HTR-8/SVneo (cell line): ENCODE measurements at places on chromosomes 3 and 15.

DNA sequence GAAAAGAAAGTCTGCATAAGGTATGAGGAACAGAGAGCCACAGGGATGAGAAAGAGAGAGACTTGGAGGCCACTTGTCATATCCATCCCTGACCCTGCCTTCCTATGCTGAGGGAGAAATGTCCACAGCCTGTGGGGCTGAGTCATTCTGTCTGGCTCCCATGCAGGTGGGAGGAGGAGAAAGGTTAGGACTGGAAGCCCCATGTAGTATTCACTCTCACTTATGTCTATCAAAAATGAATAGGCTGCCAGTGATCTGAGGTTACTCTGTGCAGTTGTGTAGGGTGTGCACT lies 71.3 kb downstream of the RAB11A start:
- no peak for DNase-seq

DNA sequence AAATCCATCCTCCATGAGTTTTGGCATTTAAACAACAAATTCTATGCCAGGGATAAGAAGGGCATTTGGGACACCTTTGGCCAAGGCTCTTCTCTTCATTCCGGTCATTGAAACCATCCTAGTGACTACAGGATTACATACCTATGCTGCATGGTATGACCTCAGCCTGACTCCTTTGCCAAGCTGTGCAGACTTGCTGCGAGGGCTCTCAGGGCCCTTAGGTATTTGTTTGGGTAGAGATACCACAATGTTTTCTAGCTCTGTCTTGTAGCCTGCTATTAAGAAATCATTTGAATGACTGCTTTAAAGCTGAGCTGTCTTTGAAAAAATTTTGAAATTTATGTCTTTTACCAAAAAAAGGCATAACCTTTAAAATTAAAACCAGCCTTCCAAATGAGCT lies 749.8 kb upstream of the SGO1 start:
- DNase-seq: no peak

- DNase-seq: no peak
These were observed 28.2 kb downstream of the EOGT start for GRCh38 chr3:68985146-68985790.

GRCh38 chr3:8766148-8766547 lies 3.3 kb downstream of the OXTR start:
- no peak for DNase-seq

DNA sequence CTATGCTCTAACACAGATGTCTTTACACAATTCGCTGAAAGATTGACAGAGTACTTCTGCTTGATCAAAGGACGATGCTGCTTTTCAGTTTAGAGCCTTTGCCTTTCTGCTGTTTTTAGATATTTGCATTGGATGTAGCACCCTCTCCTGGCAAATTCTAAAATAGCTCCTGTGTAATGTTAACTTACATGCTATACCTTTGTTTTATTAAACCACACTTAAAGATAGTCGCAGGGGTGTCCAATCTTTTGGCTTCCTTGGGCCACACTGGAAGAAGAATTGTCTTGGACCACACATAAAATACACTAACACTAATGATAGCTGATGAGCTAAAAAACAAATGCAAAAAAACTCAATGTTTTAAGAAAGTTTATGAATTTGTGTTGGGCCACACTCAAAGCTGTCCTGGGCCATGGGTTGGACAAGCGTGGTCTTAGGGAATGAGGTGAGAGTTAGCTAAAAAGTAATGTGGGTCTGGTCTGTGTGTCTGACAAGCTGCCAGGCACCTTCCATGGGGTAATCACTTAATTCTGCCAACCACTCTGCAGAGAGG lies 62.9 kb downstream of the ATG7 start:
- peak; percentile 78 for DNase-seq

DNA sequence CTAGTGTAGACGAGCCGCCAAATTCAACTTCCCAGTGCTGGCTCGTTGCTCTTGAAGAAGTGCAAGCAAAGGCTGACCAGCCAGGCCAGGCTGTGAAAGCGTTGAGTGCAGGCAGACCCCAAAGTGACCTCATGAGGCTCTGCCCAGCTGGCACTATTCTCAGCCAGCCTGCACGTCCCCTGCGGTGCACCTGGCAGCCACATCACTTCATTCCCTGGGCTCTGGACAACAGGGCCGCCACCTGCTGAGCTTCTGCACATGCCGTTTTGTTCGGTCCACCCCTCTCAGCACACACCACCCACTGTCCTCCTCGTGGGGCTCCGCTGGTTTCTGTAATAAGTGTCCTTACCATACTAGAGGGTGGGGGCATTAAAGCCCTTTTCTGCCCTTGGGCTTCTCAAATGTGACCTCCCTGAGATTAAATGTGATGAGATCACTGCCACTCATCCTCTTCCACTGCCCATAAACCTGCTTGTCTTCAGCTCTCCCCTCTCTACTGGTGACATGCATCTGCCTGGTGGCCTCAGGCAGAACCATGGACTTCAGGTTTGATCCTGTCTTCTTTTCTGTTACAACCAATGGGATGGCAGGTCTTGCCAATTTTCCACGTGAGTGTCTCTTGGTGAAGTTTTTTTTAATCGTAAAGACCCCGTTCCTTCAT lies 6.1 kb downstream of the RASGRF1 start:
- DNase-seq: no peak

DNA sequence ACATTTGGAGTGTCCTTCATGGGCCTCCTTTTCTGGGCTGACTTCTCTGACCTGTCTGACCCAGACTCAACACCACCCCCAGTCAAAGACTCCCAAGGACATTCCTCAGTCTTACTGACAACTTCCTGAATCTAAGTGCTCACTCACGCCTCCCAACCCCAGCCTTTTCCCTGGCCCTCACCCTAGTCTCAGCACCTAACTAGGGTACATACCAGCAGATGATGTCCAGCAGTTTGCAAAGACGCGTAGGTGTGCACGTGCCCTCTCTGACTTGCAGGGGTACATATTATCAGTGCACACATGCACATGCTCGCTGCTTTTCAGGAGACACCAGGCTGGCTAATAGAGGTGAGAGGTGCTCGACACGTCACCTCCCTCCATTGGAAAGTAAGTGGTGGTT lies 38.7 kb upstream of the SLCO2A1 start:
- no peak for DNase-seq
